ENCODE measurements at places on chromosomes 4 and X. TPM values are rescaled to one million over a fixed set of nuclear protein-coding genes. Genes with fewer than 3 reads are reported as not detected.

DNA sequence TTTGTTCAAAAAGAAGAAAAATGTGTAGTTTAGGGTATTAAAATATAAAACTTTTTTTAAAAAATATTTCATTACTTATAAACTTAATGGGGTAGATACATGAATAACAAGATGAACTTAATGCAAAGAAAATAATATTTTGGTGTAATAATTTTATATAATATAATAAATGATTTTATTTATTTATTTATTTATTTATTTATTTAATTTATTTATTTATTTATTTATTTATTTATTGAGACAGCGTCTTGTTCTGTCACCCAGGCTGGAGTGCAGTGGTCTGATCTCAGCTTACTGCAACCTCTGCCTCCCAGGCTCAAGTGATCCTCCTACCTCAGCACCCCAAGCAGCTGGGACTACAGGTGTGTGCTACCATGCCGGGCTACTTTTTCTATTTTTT lies 20.8 kb upstream of the TEX13C start:
- no peak for DNase-seq
- H3K36me3 ChIP-seq: no peaks in the 10 kb centered on the region
- H3K27ac ChIP-seq: no peak overlapping the region
- no peak overlapping the region for H3K4me3 ChIP-seq
- no peaks in the 10 kb centered on the region for H3K27me3 ChIP-seq

- no peak overlapping the region for H3K4me3 ChIP-seq
- H3K27me3 ChIP-seq: no peaks in the 10 kb centered on the region
- H3K4me1 ChIP-seq: no peaks in the 10 kb centered on the region
- H3K36me3 ChIP-seq: no peaks in the 10 kb centered on the region
These were observed 895.1 kb downstream of the PCDH18 start for GRCh38 chr4:136637071-136637777.

- DNase-seq: peak; percentile 40
- H3K4me3 ChIP-seq: no peak overlapping the region
- H3K4me1 ChIP-seq: peaks cover 10% of the 10 kb centered on the region
- H3K27me3 ChIP-seq: no peaks in the 10 kb centered on the region
- H3K36me3 ChIP-seq: peaks cover 26% of the 10 kb centered on the region
These were observed 9.4 kb downstream of the POLA1 start for GRCh38 chrX:24703185-24703494.

GRCh38 chr4:138576684-138577083 lies 334.5 kb upstream of the SLC7A11 start:
- no peaks in the 10 kb centered on the region for H3K4me1 ChIP-seq
- H3K27me3 ChIP-seq: no peaks in the 10 kb centered on the region
- DNase-seq: no peak
- H3K4me3 ChIP-seq: no peak overlapping the region

- no peak for DNase-seq
- no peak overlapping the region for H3K27ac ChIP-seq
- H3K36me3 ChIP-seq: no peaks in the 10 kb centered on the region
- H3K4me3 ChIP-seq: no peak overlapping the region
These were observed 23.0 kb upstream of the PDZD4 start for GRCh38 chrX:153853180-153853901.

DNA sequence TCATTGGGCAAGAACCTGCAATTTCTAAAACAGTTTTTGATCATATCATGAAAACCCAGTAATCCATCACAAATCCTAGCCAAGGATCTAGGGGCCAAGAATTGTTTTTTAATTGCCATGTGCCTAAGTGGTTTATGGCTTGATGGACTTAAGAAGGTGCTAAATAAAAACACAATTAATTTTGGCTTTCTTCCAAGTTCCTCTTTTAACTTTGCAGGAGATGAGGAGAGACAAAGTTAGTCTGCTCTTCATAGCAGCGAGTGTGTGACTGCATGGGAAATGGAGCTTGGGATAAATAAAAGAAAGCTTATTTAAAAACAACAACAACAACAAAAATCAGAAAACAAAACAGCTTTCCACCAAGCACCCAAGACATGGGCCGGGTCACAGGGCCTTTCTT lies 41.4 kb downstream of the ARHGEF9 start:
- peaks cover 22% of the 10 kb centered on the region for H3K4me1 ChIP-seq
- no peak for DNase-seq
- H3K4me3 ChIP-seq: no peak overlapping the region
- H3K27ac ChIP-seq: no peak overlapping the region

GRCh38 chr4:152665691-152666395 lies 14.0 kb downstream of the TMEM154 start:
- H3K27me3 ChIP-seq: no peaks in the 10 kb centered on the region
- no peak overlapping the region for H3K27ac ChIP-seq
- no peak overlapping the region for H3K4me3 ChIP-seq
- peaks cover 2% of the 10 kb centered on the region for H3K36me3 ChIP-seq

- H3K4me1 ChIP-seq: peaks cover 4% of the 10 kb centered on the region
- no peak for DNase-seq
- H3K4me3 ChIP-seq: no peak overlapping the region
- no peaks in the 10 kb centered on the region for H3K36me3 ChIP-seq
- peaks cover 21% of the 10 kb centered on the region for H3K27me3 ChIP-seq
These were observed 840 bp downstream of the GRID2 start for GRCh38 chr4:92304606-92305005.

- H3K36me3 ChIP-seq: no peaks in the 10 kb centered on the region
- no peaks in the 10 kb centered on the region for H3K27me3 ChIP-seq
- H3K27ac ChIP-seq: no peak overlapping the region
- no peak for DNase-seq
These were observed 43.4 kb downstream of the OSTC start for GRCh38 chr4:108693819-108694218.

GRCh38 chr4:185772391-185773093 lies 39.5 kb downstream of the SORBS2 start:
- H3K27ac ChIP-seq: no peak overlapping the region
- no peak for DNase-seq
- no peaks in the 10 kb centered on the region for H3K36me3 ChIP-seq
- peaks cover 2% of the 10 kb centered on the region for H3K27me3 ChIP-seq

- H3K36me3 ChIP-seq: no peaks in the 10 kb centered on the region
- no peaks in the 10 kb centered on the region for H3K4me1 ChIP-seq
- no peaks in the 10 kb centered on the region for H3K27me3 ChIP-seq
These were observed 1271.0 kb downstream of the RAPGEF2 start for GRCh38 chr4:160373911-160374310.

DNA sequence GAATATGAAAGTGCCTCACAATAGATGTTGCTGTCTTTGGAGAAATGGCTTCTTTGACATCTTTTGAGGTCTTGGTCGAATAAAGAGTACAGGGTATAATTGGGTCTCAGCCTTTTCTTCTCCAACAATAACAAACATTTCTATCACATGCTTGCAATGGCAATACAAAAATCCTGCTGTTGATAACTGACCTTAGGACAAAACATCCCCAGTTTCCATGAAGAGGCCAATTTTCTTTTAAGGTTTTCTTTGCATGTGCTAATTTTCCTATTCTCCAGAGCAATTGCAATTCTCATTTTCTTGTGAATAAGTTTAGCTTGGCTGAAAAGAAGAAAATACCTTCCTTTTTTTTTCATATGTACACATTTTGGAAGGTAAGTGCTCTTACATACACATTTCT lies 130.7 kb upstream of the RPS6KA6 start:
- no peak overlapping the region for H3K4me3 ChIP-seq
- no peak for DNase-seq
- no peaks in the 10 kb centered on the region for H3K36me3 ChIP-seq
- no peaks in the 10 kb centered on the region for H3K27me3 ChIP-seq

GRCh38 chrX:96578781-96579180 lies 105.9 kb upstream of the DIAPH2 start:
- H3K36me3 ChIP-seq: no peaks in the 10 kb centered on the region
- DNase-seq: no peak
- H3K4me3 ChIP-seq: no peak overlapping the region
- no peaks in the 10 kb centered on the region for H3K27me3 ChIP-seq
- H3K27ac ChIP-seq: no peak overlapping the region
- H3K4me1 ChIP-seq: no peaks in the 10 kb centered on the region

- H3K27ac ChIP-seq: no peak overlapping the region
- H3K4me3 ChIP-seq: no peak overlapping the region
- no peaks in the 10 kb centered on the region for H3K27me3 ChIP-seq
- H3K36me3 ChIP-seq: no peaks in the 10 kb centered on the region
These were observed 80.4 kb downstream of the ZFX start for GRCh38 chrX:24229976-24230375.

GRCh38 chr4:166422475-166422874 lies 549.4 kb downstream of the TLL1 start:
- H3K27me3 ChIP-seq: no peaks in the 10 kb centered on the region
- H3K27ac ChIP-seq: no peak overlapping the region
- no peak overlapping the region for H3K4me3 ChIP-seq
- no peaks in the 10 kb centered on the region for H3K36me3 ChIP-seq

- peaks cover 9% of the 10 kb centered on the region for H3K4me1 ChIP-seq
- no peaks in the 10 kb centered on the region for H3K36me3 ChIP-seq
- H3K27me3 ChIP-seq: peaks cover 5% of the 10 kb centered on the region
- no peak for DNase-seq
- no peak overlapping the region for H3K4me3 ChIP-seq
- H3K27ac ChIP-seq: no peak overlapping the region
These were observed 95.3 kb downstream of the AREG start for GRCh38 chr4:74540193-74540592.

- H3K36me3 ChIP-seq: no peaks in the 10 kb centered on the region
- H3K4me1 ChIP-seq: no peaks in the 10 kb centered on the region
- H3K4me3 ChIP-seq: no peak overlapping the region
- H3K27me3 ChIP-seq: no peaks in the 10 kb centered on the region
- no peak for DNase-seq
These were observed 312.9 kb downstream of the GLUD2 start for GRCh38 chrX:121360280-121360679.

DNA sequence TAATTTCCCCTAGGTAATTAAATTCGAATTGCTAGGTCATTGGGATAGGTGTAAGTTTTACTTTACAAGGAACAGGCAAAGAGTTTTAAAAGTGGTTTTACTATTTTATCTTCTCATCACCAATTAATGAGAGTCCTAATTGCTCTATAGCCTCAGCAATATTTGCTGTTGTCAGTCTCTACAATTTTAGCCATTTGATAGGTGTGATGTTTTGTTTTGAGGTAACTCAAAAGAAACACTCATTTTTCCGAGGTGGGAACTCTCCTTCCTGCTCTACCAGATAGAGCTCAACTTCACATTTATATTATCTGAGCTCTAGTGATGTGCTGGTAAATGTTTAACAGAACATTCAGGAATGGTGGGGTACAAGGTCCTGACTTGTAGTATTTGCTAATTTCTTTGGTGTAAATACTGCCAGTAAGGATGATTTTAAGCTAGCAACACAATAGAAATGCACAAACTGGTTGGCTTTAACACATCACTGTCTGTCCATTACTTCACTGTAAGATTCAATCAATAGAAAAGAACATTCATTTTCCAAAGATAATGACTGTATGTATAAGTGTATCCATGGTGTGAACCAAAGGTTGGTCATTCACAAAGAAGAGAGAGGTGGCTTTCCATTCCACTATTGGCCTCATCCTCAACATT lies 62.7 kb downstream of the LDB2 start:
- DNase-seq: no peak
- no peak overlapping the region for H3K27ac ChIP-seq
- peaks cover 5% of the 10 kb centered on the region for H3K27me3 ChIP-seq
- H3K4me1 ChIP-seq: no peaks in the 10 kb centered on the region

DNA sequence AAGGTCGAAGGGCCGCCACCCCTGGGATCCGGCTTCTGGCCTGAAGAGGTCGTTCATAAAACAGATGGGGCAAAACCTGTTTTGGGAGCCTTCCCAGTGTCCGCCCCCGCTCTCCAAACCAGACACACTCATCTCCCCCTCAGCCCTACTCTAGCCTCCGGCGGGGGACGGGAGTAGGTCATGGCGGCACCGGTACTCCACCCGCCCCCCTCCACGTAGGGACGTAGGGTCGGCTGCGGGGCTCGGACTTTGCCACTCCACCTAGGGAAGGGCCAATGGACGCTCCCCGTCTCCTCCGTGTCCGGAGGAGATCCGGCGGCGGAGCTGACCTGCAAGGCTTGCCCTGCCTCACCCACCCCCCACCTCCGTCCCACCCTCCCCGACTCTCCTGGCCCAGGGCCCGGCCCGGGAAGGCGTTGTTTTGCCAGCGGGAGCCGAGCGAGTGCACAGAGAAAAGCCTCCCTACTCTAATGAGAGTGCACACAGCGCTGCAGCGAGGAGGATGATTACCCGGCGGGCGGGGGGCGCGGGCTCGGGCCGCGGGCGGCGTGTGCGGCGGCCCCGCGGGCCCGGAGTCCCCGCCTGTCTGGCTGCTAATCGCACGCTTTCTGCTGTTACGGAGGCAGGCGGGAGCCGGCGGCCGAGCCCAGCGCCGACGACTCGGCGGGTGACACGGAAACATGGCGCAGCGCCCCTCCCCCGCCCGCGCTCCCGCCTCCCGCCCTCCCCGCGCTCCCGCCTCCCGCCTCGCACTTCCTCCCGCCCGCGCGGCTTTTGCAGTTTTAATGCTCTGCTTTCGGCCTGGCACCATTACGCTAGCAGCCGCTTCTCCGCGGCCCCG lies 8.3 kb upstream of the BCOR start:
- no peaks in the 10 kb centered on the region for H3K36me3 ChIP-seq
- H3K27me3 ChIP-seq: no peaks in the 10 kb centered on the region
- peaks cover 11% of the 10 kb centered on the region for H3K4me1 ChIP-seq
- peak; percentile 81 for DNase-seq
- peak overlapping the region; percentile 70 for H3K27ac ChIP-seq
- H3K4me3 ChIP-seq: peak overlapping the region; percentile 76

GRCh38 chr4:77158487-77158861 lies 1.5 kb downstream of the CCNG2 start:
- DNase-seq: peak; percentile 32
- H3K4me3 ChIP-seq: peak overlapping the region; percentile 95
- H3K27me3 ChIP-seq: no peaks in the 10 kb centered on the region
- peaks cover 17% of the 10 kb centered on the region for H3K36me3 ChIP-seq

GRCh38 chrX:128105659-128106058 lies 53.5 kb upstream of the ACTRT1 start:
- H3K36me3 ChIP-seq: no peaks in the 10 kb centered on the region
- DNase-seq: no peak
- no peak overlapping the region for H3K27ac ChIP-seq
- H3K4me3 ChIP-seq: no peak overlapping the region

Gene ABCB7
- total RNA-seq: 47.5 TPM

Gene MORF4L2
- 191 TPM for total RNA-seq

Gene MAGEA2
- not detected for total RNA-seq

Gene PNCK
- total RNA-seq: 0.36 TPM

Gene FOXR2
- not detected for total RNA-seq

Gene NIPAL1
- 1.3 TPM for total RNA-seq

Gene PDS5A
- total RNA-seq: 101 TPM

Gene TIGD4
- 0.31 TPM for total RNA-seq

All from activated CD4-positive, alpha-beta memory T cell treated with anti-CD3 and anti-CD28 coated beads for 36 hours (primary cell).